ENCODE measurements at places on chromosomes 4 and X.

- no peak for DNase-seq
These were observed 1470.4 kb downstream of the ADGRL3 start for GRCh38 chr4:62670514-62670913.

DNA sequence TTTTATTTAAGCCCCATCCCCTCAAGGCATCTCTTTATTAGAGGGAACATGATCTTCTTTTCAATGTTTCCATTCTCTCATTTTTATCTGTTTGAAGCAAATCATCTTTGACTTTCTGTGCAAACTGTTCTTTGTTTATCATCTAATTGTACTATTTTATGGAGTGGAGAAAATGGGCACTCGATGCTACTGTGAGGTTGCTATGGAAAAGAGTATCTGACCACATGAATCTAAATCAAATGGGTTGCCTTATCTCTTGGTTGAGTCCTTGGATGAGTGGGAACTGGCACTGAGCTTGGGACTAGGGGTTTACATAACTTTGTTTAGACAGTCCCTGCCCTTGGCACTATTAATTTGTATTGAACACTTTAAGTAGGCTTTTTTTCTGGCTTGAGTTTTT is 9.1 kb downstream of the OCRL start:
- DNase-seq, result no peak

DNA sequence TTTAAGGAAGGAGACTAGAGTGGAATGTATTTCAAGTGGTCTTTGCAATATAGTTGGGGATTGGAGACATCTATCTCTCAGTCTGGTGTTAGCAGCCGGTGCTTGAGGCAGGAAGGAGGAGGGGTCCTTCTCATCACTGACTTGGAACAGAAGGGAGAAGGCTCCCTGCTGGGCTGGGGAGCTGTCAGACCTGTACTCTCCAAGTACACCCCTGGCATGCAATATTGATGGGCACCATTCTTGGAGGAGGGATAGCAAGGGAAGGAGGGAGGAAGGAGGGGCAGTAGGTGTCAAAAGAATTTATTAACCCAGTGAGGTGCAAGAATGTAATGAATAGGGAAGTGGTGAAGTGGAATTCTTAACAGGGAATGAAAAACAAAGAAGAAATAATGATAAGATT is 338.8 kb downstream of the UNC5C start:
- DNase-seq, result no peak

DNA sequence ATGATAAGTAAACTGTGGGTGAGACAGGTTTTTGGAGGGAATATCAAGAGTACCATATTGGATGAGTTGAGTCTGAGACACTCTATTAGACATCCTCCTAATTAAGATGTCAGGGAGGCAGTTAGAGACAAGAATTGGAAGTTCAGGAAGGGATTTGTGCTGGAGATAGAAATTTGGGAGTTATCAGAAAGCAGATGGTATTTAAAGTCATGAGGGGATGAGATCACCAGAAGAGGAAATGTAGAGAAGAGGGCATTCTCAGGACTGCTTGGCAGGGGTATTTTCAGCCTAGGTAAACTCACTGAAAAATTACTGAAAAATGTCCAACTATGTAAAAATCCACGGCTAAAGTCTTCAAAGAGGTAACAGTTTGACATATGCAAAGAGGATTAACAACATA is 161.6 kb upstream of the PGRMC2 start:
- no peak for DNase-seq

- DNase-seq, result no peak
These were observed 186.5 kb downstream of the AR start for GRCh38 chrX:67730296-67730695.

DNA sequence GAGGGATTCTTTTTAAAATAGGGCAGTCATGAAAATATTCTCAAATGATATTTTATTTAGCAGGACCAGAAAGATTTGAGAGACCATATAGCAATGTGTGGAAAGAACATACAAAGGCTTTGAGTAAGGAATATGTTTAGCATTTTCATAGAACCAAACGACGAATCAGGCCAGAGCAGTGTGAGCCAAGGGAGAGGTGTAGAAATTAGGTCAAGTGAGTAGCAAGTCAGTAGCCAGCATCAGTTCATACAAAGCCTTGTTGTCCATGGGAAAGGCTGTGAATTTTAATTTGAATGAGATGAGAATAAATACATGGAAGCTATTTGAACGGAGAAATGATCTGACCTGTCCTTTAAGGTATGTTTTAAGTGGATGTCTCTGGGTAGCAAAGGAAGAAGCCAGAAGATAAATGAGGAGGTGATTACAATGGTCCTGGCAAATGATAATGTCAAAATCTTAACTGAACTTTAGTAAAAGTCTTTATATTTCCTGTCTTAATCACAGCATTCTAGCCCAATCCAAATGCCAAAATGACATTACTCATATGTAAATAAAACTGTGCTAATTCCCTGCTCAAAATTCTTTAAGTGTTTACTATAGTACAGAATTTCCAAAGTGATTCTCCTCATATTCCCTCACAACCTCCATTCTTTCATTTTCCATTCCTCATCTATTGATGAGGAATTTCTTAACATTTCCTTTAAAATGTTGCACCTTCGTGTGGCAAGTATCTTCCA is 155.7 kb upstream of the SLIT2 start:
- DNase-seq, result no peak

GRCh38 chr4:99614491-99614890 is 39.9 kb downstream of the MTTP start:
- DNase-seq, result no peak

- no peak for DNase-seq
These were observed 73.5 kb downstream of the WDFY3 start for GRCh38 chr4:84892950-84893349.

All from hematopoietic multipotent progenitor cell treated with erythropoietin and hydrocortisone succinate and interleukin-3 and kit ligand, for 17 days (in vitro differentiated cells).